ENCODE measurements at places on chromosomes 6 and 20.

- no peak for DNase-seq
Measured at GRCh38 chr6:66307490-66307889, 600.5 kb upstream of the EYS start.

GRCh38 chr6:29005183-29005885 lies at the start of gene ZNF311:
Gene ZNF311, minus strand, starts transcription at chr6:29005315. Its CDS starts 1,361 bp downstream, at chr6:29003954.
- DNase-seq, result no peak

DNA sequence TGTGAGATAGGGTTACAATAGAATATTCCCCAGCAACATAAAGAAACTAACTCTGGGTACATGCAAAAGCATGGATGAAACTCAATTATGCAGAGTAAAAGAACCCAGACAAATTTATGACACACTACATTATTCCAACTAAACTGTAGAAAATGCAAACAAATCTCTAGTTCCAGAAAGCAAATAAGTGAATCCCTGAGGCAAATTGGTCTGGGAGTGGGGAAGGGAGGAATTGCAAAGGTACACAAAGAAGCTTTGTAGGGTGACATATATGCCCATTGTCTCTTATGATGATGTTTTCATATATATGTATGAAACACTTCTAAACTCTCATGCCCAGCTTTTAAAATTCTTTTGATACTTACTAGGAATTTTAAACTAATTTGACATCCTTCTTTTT lies 266.0 kb downstream of the CDKAL1 start:
- DNase-seq, result no peak

- no peak for DNase-seq
Measured at GRCh38 chr20:64137598-64138031, 26.6 kb upstream of the MYT1 start.

GRCh38 chr6:33217681-33218080 lies 9.4 kb downstream of the RING1 start:
- no peak for DNase-seq

DNA sequence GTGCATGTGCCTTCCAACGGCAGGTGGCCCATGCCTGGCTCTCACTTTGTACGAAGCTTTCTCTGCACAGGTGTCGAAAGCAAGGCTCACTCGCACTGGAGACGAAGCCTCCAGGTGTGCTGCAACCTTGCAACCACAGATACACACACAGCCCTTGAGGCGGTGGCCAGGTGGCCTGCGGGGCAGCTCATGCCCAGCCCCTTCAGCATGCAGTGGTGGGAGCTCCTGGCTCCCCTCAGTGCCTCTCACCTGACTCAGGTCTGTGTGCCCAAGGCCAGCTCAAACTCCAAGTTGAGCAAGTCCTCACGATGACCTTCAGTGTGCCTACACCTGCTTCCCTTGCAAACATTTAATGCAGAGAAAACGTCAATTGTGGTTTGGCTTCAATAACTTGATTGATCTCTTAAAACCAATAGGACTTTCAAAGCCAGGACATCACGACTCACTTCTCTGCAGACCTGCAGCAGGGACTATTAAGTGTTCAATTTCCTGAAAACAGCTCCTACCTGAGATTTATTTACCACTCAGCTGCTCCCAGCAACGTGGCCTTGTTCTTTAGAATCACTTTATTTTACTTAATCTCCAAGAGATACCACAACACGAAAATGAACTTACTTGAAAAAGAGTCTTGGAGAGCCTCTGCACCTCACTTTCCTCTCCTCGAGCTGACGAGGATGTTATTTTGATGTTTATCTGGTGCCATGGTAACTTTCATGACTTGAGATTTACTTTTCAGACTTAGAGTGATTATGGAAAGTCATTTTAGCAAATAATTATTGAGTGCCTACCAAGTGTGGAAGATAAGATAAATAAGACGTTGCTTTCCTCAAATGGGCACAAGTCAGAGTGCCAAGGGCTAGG lies 86.3 kb downstream of the SLC22A23 start:
- no peak for DNase-seq

GRCh38 chr20:21189761-21190523 lies 64.1 kb downstream of the KIZ start:
- no peak for DNase-seq

- DNase-seq, result no peak
Measured at GRCh38 chr20:33301192-33301930, 18.3 kb downstream of the BPIFB1 start.

DNA sequence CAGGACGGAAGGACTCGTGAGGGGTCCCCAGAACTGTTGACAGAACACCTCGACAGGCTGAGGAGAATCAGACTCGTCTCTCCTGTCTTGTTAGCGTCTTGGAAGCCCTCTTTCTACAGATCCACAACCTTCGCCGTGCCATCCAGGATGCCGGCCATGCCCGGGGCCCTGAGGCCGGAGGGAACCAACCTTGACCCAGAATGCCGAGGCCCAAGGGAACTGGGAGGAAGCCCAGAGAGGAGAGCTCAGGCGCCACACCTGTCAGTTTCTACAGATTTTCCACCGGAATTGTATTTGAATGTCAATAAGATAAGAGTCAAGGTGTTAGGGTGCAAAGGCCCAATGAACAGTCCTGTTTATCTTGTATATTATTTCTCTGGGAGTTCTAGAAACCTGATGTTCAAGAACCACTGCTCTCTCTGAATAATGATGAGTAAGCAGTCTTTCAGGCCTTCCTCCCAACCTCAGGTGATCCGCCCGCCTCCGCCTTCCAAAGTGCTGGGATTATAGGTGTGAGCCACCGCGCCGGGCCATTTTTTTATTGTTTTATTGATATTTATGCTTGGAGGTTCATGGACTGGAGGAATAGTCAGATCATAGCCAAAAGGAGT lies 799 bp upstream of the ME1 start:
- no peak for DNase-seq

GRCh38 chr20:62795023-62795761 lies 1.1 kb upstream of the MRGBP start:
- peak; percentile 66 for DNase-seq

DNA sequence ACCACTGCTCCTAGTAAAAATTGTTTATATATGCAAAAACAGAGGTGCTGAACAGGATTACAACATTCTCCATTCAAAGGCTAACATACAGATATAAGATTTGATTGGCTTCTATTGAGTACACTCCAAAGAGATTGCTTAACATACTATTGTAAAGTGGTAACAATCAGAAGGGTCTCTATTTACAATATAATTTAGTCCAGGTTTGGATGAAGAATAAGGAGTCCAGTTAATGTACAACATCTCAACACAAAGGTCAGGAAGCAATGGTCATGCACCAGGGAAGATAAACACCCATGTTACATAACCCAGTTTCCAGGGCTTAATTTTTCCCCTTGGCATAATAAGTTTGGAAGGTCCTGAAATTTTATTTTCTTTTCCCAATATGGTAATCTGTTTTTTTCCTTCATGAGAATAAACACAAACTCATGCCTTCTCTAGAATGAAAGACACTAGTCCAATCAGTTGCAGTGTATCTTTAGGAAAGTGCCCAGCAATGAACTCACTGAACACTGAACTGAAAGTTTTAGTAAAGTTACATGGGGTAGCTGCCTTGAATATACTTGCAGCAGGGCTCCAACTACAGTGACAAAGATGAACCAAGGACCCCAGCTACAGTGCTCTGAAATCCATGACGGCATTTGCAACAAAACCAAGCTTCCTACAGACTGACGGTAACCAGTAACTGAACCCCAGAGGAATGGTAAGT lies 255.3 kb upstream of the GJE1 start:
- no peak for DNase-seq

DNA sequence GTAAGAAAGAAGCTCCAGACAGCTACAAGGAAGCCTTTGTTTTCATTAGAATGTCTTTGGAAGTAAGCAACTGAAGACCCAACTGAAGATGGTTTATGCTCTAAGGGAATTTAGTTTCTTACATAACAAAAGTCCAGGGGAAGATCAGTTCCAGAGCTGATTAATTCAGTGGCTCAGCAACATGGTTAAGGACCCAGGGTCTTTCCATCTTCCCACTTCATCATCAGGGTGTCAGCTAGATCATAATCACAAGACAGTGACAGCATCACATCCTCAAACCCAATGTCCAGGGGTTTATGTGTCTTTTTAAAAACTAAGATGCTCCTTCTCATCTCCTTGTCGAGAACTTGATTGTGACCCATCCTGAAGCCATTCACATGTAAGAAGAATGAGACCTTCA lies 119.7 kb upstream of the PRDM1 start:
- no peak for DNase-seq

DNA sequence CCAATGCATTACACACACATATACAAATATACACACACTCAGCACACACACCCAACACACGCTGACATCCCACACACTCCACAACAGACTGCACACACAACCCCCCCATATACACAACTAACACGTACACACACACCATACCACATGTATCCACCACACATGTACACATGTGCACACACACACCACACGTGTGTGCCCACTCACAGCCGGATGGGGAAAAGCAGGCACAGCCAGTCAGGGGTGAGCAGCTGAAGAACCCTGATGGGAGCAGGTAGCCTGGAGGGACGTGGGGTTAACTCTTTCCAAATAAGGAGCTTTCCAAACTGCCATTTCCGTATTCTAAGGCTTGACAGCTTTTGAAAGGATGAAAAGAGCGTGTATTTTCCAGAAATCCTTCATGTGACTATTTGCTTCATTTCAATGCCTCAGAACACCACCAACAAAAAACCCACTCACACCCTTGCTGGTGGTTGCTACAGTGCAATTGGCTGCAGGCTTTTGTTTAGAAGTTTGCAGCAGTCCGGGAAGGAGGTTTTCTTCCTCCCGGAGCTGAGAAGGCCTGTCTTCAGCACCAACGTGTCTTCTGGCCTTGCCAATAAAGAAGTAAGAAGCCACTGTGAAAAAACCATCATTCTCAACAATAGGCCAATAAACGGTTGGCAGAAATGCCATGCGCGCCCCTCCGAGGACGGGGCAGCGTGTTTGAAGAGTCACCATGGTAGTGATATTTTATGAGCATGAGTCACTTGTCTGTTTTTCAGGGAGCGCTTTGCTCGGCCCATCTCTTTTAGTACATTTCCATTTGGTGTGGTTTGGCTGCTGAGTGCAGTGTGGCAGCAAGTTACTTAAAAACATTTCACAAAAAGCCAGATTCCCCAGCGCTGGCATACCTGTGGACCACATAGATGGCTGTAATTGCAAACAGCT lies 131.3 kb upstream of the GMDS start:
- no peak for DNase-seq

DNA sequence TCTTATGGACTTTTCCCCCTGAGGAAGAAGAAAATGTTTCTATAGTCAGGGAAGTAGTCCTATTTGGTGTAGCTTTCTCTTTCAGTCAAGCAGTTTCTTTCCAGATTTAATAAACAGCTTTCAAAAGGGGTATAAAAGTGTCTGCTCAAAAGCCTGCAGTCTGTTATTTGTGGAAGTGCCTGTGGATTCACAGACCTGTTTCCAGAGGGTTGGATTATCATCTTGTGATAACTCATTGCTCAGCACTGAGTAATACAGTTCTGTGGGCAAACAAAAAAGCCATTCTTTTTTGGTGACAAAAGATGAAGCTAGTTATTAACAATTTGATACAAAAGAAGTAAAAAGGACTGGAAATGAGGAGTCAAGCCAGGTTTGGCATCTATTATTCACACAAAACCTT lies 358.2 kb upstream of the ID4 start:
- DNase-seq, result no peak

GRCh38 chr6:141539617-141540016 lies 593.1 kb upstream of the GJE1 start:
- no peak for DNase-seq

DNA sequence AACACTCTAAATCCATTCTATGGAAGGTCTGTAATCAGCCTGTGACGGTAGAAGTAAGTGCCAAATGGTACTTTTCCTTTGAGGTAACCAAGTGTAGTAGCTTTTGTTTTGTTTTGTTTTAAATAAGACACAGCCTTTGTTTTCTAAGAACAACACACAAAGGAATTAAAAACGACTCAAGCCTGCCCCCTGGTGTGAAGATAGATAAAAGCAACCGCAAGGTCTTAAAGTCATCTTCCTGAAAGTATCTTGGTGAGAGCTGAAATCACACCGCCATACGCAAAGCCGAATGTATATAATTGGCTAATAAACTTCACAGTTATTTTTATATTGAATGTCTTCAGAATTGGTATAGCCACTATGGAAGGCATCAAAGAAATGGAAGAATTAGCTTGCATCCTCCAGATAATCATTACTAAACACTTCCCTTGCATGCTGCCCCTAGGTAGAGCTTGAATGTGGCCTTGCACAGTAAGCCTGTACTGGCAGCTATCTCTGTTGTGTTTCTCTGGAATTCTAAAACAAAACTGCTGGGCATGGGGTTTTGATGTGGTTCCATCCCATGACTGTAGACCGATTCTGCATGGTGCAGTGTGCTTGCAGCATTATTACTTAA lies 95.6 kb downstream of the LAMP5 start:
- peak; percentile 47 for DNase-seq

GRCh38 chr6:113508249-113508648 lies 348.9 kb upstream of the MARCKS start:
- DNase-seq, result no peak

GRCh38 chr20:20483328-20483727 lies 115.4 kb downstream of the INSM1 start:
- no peak for DNase-seq

GRCh38 chr6:120564779-120565178 lies 769.5 kb downstream of the TBC1D32 start:
- no peak for DNase-seq

DNA sequence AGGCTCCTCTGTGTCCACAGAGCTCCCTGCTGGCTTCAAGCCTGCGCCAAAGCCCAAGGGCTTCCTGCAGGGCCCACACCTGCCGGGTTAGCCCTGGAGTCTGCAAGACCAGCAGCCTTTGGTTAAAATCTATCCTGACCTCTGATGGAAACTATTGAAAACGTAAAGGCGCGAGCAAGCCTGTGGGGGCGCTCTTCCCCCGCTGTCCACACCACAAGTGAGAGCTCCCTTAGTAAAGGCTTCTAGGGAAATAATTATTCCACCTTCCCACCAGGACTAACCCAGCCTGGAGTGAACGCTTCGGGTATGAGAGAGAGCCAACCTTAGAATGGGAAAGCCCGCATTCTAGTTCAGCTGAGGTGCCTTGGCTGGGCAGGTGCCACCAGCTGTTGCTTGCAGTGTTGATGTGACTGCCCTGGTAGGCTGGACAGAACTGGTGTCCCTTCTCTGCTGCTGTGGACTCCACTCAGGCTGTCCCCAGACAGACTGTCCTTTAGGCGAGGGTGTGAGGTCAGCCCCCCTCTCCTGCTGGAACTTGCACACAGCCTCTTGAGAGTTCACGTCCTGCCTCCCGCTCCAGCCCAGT lies 68.7 kb downstream of the SYTL3 start:
- DNase-seq, result no peak
